ENCODE measurements at places on chromosomes 16 and 17.

GRCh38 chr16:86344586-86344871 is 165.8 kb upstream of the FOXF1 start:
- DNase-seq: no peak

DNA sequence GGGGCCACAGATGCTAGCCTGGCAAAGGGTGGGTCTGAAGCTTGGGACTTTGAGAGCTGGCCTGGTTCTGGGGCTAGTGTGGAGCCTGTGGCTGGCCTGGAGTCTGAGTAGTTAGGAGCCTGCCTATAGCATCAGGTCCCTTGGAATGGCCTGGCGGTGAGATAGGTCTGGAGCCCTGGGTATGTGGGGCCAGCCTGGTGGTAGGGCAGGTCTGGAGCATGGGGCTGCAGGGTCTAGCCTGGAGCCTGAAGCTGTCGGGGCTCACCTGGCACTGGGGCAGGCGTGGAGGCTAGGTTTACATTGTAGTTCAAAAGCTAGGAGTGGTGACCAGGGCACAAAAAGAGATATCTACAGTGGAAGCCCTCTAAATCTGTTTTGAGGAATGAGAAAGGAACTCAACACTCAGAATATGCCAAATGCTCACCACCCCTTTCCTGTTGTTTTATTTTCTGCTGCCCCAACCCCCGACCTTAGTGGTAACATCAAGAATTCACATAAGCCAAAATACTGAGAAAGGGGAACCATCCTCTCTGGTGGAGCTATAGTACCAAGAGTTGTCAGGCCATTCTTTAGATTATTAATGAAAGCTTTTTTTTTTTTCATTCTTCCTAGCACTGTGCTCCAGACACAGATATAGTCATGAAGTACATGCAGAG is 100.3 kb downstream of the TANC2 start:
- no peak for DNase-seq

DNA sequence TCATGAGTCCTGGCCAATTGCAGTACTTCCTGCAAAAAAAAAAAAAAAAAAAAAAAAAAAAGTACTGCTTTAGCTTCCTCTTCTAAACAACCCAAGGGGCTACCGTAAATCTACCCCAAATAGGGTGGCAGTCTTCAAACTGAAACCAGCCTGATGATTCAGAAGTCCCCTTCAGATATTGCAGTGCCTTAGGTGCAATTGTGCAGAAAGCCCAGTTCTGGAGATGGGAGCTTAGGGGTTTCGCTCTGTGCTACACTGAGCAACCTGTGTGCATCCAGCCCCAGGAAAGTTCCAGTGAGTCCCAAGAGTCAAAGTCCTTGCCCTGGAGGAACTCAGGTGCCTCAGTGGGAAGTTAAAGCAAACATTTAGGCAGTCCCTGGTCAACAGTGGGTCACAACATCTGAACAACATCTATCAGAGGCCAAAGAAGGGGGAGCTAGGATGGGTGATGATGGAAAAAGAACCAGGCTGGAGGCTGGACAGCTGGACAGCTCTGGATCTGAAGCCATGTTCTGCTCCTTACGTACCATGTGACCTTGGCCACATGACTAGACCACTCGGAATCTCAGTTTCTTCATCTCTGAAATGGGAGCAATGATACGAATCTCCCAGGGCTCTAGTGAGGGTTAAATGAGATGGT is 6.7 kb upstream of the CIITA start:
- no peak for DNase-seq

DNA sequence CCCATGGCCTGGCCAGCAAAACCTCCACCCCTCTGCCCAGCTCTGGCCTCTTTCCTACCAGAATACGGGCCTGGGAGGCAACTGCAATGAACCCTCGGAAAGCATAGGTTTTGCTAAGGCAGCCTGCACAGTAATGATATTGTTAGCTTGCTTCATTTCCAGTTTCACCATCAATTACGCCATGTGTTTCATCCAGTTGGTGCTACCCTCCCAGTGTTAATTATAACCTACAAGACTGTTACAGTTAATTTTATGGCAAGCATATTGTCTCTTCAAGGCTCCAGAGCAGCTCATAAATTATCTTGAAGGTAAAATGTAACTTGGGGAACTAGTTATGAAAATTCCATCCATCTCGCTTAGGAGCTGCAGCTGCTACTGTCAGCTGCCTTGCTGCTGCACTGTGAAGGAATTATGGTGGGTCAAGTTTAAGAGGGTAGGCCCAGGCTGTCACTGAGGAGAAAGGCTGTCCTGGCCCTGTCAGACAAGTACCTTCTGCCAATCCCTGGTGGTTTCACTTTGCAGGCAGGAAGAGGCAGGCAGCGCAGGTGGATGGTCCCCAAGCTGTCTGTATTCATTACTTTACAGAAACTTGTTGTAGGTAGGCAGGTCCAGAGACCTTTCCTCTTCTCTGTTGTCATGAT is 242.9 kb downstream of the FTO start:
- DNase-seq: no peak

DNA sequence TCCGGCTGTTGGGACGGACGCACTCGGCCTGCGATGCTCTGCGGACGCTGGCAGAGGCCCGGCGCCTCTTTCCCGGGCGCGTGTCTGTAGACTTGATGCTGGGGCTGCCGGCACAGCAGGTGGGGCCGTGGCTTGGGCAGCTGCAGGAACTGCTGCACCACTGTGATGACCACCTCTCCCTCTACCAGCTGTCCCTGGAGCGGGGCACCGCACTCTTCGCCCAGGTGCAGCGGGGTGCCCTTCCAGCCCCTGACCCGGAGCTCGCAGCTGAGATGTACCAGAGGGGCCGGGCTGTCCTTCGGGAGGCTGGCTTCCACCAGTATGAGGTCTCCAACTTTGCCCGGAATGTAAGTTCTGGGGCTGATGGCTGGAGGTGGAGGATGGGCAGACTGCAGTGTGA is 3.5 kb downstream of the RSAD1 start:
- no peak for DNase-seq

GRCh38 chr17:27954548-27955495 is 61.7 kb upstream of the LYRM9 start:
- no peak for DNase-seq

GRCh38 chr16:15915555-15916081 is 27.2 kb upstream of the CEP20 start:
- no peak for DNase-seq

DNA sequence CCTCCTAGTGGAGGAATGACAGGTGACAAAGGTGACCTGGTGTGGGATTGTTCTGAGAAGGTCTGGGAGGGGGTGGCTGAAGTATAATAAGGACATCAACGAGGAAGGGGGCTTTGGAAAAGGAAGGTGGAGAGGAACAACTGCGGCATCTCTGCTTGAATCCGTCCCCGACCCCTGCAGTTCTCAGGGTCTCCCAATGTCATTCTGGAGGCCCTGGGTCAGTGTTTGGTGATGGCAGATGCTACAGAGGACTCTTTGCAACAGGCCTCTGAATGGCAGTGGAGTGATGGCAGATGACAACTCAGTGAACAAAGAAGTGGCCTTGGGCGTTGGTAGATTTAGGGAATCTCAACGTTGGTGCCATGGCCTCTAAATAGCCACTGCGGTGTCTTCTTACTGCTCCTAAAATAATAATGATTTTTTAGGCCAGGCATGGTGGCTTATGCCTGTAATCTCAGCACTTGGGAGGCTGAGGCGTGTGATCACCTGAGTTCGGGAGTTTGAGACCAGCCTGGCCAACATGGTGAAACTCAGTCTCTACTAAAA is 1.3 kb downstream of the ENGASE start:
- no peak for DNase-seq

- no peak for DNase-seq
Measured at GRCh38 chr16:10970065-10970464, 25.7 kb downstream of the CLEC16A start.

- DNase-seq: no peak
Measured at GRCh38 chr17:79927136-79927661, 88.0 kb upstream of the CBX4 start.

GRCh38 chr16:66473051-66473571 is 46.0 kb downstream of the BEAN1 start:
- no peak for DNase-seq

- peak; percentile 81 for DNase-seq
Measured at GRCh38 chr16:66414891-66415290, 12.2 kb upstream of the BEAN1 start.

- no peak for DNase-seq
Measured at GRCh38 chr16:71287911-71288310, 1.3 kb downstream of the CMTR2 start.

DNA sequence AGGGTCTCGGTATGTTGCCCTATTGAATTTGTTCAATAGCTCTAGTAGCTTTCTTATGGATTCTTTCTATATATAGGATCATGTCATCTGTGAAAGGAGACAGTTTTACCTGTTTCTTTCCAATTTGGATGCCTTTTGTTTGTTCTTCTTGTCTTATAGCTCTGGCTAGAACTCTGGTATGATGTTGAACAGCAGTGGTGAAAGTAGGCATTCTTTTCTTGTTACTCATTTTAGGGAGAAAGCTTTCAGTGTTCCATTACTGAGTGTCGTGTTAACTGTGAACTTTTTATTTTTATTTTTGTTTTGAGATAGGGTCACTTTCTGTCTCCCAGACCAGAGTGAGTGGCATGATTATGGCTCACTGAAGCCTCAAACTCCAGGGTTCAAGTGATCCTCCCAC is 21.2 kb downstream of the EFCAB5 start:
- peak; percentile 16 for DNase-seq

DNA sequence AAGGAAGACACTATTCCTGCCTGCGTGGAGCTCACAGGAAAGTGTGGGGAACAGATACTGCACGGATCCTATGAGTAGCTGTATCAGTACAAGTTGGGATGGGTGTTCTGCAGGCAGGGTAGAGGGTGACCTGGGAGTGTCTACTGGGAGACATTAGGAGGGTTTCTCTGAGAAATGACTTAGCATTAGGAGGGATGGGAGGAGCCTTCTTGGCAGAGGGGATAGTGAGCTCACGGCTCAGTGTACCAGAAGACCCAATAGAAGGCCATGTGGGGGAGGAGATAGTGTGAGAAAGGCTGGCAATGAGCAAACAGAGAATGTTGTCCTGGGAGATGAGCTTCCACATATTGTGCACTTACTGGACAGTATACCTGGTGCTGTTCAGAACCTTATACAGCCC is 109.1 kb downstream of the MSI2 start:
- no peak for DNase-seq

DNA sequence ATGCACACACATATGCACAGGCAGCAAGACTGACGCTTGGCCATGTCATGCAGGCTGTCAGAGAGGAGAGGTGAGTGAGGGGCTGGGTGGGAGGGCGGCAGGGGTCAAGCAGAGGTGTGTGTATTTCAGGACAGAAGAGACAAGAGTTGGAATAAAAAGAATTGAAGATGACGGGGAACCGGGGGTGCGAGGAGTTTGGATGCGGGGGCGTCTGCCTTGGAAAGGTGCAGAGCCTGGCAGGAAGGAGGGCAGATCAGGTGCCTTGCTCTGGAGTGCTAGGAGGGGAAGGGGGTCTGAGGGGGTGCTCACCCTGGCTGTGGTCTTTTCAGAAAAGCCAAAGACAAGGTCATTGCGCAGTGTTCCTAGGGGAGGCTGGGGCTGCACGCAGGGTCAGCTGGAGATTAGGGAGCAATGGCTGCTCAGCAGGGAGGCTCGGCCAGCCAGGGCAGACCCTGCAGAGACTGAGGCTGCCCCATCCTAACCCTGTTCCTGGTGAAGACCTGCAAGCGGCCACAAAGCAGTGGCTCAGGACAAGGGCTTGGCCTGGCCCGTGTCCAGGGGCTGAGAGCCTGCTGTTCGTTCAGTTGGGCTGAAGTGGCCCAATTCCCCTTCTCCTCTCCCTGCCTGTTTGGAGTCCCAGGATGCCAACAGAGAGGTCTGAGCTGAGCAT is 23.7 kb upstream of the CBX4 start:
- no peak for DNase-seq

DNA sequence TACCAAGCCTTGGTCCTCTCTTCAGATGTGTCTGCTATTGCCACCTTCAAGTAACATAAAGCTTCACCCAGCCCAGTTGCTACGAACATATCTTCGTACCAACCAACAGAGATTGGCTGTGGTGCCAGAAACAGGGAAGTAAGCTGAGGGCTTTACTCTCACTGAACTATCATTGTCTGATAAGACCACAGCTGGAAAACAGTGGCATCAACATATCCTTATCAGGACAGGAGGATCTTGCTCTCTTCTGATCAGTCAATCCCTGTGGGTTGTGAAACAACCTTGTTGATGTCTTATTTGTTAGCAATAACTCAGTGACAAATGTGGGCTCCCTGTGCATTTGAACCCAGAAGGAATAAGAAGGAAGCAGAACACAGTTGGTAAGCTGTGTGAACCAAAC is 446.3 kb upstream of the MAF start:
- DNase-seq: no peak

DNA sequence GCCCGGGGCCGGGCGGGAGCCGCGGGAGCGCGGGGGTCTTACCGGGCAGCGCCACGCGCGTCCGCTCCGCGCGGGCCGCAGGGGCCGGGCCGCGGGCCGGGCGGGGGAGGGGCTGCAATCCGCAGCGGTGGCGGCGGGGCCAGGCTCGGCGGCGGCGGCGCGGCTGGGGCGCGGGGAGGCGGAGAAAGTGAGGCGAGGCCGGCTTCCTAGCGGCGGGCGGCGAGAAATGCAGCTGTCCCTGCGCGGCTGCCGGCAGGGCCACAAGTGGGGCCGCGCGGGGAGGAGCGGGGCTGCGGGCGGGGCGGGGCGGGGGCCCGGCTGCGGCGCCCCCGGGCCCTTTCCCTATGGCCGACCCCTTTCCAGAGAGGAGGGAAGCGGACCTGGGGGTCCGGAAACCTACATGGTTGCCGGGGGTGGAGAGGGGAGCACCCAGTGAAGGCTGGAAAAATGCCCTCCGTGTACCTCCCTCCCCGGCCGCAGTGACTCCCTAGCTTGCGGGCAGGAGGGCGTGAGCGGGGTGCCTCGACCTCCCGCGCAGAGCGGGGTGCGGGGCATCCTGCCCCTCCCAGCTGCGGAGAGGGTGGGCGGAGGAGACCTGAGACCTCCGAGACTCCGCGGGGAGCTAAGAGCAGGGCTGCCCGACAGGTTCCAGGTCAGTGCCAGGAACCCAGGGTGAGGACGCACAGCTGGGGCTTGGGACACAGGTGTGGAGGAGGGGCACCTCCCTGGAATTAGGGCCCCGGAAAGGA is at the start of gene CUEDC1:
Gene CUEDC1 (minus strand): TSS at position 230 of the 749 bp plus-strand sequence. CDS start 69,848 bp downstream, outside the sequence.
- DNase-seq: peak; percentile 73

DNA sequence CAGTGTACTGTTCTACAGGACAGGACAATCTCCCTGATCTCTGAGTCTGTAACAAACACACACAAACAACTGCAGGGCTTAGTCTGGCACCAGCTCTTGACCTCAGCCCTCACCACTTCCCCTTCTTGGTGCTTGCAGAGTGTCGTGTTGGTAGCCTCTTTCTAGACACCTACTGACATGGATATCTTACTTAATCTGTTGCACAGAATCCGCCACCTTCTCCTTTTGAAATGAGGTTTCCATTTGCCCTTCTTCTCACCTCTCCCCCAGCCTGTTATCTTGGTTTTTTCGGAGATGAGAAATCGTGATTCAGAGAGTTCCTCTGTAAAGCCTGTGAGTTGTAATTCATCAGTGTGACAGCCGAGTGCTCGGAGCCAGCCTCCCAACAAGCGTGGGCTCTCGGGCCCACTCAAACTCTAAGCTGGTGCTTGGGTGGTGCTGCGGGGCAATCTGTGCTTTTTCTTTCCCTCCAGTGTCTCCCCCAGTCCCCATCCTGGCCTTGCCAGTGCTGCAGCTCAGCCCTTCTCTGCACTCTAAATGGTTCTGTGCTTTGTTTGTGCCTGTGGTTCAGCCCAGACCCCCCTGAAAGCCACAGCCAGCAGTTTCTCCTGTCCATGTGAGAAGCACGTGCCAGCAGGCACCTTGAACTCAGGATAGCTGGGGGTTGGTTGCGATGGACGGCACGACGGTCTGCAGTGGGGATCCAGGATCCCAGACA is 28.1 kb downstream of the KIAA0513 start:
- DNase-seq: peak; percentile 37

GRCh38 chr16:79874391-79874790 is 273.9 kb upstream of the MAF start:
- DNase-seq: no peak
